CD8-positive, alpha-beta T cell (primary cell): ENCODE measurements at places on chromosomes 2 and 18.

DNA sequence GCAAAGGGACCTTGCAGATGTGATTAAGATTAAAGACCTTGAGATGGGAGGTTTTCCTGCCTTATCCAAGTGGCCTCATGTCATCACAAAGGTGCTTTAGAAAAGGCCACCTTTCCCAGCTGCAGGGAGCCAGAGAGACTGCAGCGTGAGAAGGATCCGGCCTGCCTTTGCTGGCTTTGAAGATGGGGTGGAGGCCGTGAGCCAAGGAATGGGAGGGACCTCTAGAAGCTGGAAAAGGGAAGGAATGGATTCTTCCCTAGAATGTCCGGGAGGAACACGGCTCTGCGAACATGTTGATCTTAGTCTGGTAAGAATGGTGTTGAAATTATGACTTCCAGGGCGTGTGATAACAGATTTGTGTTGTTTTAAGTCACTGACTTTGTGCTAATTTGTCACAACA, 39.9 kb upstream of the CREG2 start:
- DNase-seq, result no peak

GRCh38 chr18:39667905-39668304, 2102.3 kb upstream of the CELF4 start:
- no peak for DNase-seq

GRCh38 chr2:1750933-1751766, 6.8 kb upstream of the PXDN start:
- DNase-seq, result no peak

GRCh38 chr2:112580084-112580483, 4.3 kb upstream of the CHCHD5 start:
- DNase-seq, result no peak

DNA sequence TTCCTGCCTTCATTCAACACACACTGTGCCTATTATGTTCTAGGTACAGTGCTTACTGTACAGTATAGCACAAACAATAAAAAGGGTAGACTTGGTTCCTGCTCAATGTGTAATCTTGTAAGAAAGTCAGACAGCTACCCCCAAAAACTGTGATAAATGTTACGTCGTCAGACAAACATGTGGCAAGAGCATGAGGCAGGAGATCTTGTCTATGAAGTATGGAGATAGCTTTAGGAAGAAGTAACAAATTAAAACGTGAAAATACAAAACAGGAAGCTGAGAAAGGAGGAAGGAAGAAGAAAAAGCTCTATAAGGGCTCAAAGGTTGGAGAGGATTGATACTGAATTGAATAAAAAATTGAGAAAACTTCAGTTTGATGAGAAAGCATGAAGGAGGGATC, 276.2 kb upstream of the HNRNPA3 start:
- no peak for DNase-seq

DNA sequence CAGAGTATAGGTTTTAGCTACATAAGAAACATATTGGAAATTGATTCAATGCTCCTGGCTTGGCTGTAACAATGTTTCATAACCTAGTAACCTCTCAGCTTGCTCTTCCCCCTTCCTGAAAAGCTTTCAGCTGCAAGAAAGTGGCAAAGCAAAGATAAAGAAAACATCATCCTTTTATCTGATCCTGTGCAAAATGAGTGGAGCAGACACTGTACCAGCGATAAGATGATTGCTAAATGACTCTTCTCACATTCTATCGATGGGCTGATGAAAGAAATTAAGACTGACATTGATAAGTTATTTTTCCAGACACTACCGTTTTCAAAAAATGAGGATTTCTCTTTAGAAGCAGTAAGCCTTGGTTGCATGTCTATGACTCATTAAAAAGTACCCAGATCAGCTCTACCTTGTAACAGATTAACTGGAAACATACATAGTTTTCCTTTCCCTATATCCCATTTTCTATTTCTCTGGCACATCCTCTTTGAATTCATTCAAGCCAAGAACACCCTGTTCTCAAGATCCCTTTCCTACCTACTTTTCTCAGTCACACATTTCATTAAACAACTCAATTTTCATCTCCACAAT, 87.1 kb upstream of the LYPD1 start:
- DNase-seq, result no peak
